ENCODE measurements at places on chromosomes 7 and 10.
A peak's percentile ranks its signal among the peaks of the same experiment; 100 is the strongest.

DNA sequence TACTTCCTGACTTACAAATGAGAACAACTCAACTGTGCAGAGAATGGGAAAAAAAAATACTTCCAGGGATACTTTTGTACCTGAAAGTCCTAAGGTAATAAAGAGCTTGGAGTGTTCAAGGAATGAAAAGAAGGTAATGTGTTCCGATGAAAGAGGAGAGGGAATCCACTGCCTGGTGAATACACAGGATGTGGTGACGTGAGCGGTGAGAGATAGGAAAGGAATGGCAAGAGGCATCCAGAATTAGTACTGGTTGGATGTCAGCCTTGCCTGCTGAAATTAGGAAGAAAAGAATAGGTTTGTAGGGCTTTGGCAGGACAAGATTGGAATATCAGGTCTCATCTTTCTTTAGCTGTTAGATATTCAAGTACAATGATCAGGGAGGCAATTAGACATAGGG, 347.7 kb downstream of the POM121L12 start:
- no peak for DNase-seq

DNA sequence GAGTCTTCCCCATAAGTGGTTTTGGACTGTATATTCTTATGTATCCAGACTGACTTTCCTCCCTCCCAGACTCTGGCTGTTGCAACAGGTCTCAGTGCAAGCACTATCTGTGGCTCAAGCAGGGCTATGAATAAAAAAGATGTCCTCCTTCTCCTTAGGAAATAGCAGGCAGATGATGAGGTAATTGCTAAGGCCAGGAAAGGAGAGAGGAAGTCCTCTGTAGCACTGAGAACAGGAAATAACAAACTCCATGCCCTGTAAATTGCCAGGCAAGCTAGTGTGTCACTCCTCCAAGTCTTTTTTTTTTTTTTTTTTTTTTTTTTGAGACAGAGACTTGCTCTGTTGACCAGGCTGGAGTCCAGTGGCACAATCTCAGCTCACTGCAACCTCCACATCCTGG, 900.1 kb downstream of the TYW1 start:
- DNase-seq = no peak

DNA sequence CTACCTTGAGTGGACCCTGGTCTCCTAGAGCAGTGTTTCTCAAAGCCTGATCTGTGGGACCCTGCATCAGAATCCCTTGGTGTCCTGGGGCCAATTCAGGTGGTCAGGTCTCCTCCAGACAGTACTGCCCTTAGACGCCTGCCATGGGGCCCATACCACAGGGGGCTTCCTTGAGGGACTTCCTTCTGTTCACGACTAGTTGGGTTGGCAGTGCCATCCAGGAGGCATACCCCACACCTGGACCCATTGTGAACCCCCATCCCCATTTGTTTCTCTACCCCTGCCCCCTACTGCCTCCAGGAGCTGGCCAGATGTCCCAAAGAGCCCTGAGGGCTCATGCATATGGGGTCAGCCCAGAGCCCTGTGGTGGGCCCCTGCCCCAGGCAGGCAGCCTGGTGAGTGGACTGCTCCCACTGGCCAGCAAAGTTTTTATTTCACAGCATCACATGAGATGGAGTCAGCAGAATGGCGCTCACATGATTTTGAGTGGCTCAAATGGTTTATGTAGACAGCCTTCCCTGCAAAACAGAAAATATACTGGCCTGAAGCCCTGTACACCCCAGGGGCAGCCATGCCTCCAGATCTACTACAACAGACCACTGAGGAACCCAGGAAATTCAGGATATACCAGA, 259.9 kb upstream of the ZMIZ1 start:
- no peak for DNase-seq

DNA sequence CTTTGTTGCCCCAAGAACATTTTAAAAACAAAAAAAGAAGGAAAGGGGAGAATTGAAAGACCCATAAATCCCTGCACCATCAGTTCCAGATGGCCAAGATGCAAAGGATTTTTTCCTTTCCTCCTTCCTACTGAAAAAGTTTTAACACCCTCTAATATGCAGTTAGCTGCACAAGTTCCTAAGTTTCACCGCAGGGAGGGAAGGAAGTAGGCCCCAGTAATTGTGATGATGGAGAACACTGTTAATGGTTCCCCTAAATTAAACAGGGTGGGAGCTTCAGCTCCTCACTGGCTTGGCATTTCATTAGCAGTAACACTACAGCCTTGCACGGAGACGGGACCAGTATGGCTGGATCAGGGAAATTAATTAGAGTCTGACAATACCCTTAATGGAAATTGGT, 63.7 kb upstream of the PPIF start:
- no peak for DNase-seq

DNA sequence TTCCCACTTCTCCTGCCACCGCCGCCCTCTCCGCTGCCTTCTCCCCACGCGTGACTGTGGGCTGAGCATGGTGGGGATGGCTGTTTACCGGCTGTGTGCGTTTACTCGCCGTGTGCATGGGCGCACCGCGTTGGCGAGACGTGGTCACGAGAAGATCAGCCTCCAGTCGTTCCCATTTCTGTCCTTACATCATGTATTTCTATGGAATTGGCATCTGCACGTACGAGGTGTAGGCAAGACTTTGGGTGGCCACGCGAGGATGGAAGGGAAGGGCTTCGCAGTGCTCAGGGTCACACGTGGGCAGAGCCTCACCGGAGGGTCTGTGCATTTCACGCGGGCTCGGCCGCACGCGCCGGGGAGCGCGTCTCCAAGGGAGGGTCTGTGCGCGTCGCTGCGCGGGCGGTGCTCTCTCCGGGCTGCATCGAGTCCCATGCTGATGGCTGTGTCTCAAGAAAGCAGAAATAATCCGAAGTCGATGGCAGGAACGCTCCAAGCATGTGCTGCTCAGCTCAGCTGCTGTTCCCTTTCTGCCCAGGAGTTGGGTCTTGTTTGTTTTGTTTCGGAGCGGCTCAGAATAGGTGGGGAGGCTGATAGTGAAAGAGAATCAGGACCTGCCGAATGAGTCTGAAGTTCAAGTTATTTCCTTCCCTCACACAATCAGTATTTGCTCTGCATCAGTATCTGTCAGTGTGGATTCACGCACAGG, 973 bp downstream of the CAMK1D start:
- peak; percentile 50 for DNase-seq

GRCh38 chr10:106635947-106636346, 528.6 kb downstream of the SORCS1 start:
- DNase-seq = peak; percentile 68

- no peak for DNase-seq
These were observed 160.1 kb downstream of the CCDC3 start for GRCh38 chr10:12841426-12841825.

DNA sequence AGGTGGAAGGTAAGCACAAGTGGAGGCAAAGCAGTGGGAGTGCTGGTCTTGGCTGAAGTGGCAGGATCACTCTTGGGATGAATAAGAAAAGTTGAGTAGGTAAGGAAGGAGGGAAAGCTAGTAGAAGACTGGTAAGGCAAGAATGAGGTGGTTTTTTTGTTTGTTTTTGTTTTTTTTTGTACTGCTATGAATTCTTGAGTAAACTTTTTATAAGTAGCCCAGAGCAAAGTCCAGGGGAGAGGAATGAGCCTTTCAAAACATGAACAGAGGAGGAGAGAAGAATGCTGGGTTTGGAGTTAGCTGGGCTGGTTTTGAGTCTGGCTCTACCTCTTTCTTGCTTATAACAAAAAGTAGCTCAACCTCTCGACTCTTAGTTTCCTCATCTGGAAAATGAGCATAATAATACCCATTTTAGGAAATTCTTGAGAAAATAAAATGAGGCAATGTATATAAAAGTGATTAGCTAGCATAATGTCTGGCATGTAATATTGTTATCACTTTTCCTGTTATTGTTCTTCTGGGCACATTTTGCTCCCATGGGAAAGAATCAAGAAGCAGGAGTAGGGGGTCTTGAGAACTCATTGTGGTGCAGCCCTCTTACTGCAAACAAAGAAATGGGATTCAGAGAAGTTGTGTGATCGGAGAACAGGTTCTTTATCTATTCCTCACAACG, 24.1 kb upstream of the LRRC17 start:
- DNase-seq = no peak

GRCh38 chr7:17305387-17306171, 7.1 kb downstream of the AHR start:
- no peak for DNase-seq

- DNase-seq = no peak
These were observed 34.8 kb upstream of the GPR37 start for GRCh38 chr7:124800386-124800785.

GRCh38 chr10:131109726-131110125, 201.8 kb downstream of the TCERG1L start:
- DNase-seq = no peak

GRCh38 chr10:96856317-96856716, 24.2 kb downstream of the LCOR start:
- DNase-seq = no peak

- no peak for DNase-seq
These were observed 53.0 kb upstream of the NFKB2 start for GRCh38 chr10:102342458-102342857.

- DNase-seq = peak; percentile 13
These were observed 718 bp upstream of the BPGM start for GRCh38 chr7:134645935-134646334.

GRCh38 chr7:8274589-8274988, 12.6 kb upstream of the ICA1 start:
- no peak for DNase-seq

DNA sequence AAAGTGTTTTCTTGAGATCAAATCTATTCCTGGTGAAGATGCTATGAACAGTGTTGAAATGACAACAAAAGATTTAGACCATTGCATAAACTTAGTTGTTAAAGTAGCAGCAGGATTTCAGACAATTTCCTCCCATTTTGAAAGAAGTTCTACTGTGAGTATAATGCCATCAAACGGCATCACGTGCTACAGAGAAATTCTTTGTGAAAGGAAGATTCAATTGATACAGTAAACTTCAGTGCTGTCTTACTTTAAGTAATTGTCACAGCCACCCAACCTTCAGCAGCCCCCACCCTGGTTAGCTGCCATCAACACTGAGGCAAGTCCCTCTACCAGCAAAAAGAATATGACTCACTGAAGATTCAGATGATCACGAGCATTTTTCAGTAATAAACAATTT, 115.2 kb downstream of the TES start:
- DNase-seq = no peak

DNA sequence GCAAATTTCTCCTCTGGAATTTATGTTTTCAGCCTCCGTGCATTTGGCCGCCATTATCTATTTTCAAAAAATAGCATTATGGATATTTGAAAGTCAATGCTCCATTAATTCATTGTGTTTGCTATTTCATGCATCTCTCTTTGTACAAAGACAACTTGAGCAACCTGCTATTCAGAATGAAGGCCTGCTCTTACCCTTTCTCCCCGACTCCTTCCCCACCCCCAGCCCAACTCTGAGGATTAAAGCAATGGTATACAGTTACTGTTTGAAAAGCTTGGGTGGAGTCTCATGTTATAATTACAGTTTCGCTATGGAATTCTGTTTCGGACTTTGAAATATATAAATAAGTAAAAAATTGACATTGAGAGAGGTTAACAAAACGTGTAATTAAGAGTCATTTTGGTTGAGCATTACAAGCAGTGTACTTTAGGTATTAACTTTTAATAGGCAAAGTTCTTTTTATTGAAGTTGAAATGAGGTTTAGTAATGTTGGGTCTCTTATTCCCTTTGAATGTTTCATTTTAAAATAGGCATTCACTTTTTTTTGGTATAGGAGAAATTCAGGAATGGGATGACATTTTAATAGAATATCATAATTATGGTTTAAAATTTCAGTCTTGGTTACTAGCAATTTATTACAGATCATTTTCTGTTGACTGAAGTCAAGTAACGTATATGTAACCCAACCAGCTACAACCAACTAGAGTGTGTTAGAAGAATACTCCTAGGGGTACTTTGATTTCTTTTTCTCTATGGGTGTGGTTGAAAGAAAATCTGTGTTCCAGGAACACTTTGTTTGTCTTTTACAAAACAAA, 93.1 kb downstream of the ARID5B start:
- no peak for DNase-seq

DNA sequence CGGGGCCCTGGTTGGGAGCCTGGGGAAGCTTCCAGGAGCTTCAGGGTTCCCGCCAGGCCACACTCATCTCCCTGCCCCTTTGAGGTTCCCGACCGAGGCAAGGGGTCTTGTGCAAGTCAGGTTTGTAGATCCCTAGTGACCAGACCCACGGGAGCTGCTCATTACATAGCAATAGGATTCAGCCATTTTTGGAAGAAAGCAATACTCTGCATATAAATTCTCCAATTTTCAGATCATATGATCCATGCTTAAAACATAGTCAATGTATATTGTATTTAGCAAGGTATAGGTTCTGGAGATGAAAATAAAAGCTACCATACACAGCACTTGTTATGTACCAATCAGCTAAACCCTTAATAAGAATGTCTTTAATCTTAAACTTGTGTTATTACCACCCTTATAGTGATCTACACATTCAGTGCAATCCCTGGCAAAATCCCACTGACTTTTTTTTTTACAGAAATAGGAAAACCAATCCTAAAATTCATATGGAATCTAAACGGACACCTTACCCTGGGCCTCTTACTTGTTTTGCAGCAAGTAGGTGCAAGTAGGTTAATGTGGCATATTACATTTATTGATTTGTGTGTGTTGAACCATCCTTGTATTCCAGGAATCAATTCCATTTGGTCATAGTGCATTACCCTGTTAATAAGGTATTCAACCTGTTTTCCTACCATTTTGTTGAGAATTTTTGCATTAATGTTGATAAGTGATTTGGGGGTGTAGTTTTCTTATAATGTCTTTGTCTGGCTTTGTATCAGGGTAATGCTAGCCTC, 13.8 kb upstream of the FKBP9 start:
- DNase-seq = no peak

GRCh38 chr7:36048141-36048901, 104.7 kb upstream of the EEPD1 start:
- no peak for DNase-seq

- no peak for DNase-seq
These were observed 120.7 kb downstream of the PIP4K2A start for GRCh38 chr10:22593636-22594198.

- no peak for DNase-seq
These were observed 28.8 kb upstream of the KLHL7 start for GRCh38 chr7:23076772-23077171.

DNA sequence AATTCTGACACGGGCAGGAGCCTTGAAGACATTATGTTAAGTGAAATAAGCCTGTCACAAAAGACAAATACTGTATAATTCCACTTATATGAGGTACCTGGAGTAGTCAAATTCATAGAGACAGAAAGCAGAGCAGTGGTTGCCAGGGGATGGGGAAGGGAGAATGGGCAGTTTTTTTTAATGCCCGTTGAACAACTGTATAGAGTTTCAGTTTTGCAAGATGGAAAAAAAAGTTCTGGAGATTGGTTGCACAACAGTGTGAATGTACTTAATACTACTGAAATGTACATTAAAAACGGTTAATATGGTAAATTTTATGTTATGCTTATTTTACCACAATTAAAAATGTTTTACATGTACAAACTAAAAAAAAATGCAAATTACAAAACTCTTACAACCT, 63.6 kb upstream of the EFCAB10 start:
- no peak for DNase-seq

GRCh38 chr7:39248041-39248691, 270.5 kb downstream of the POU6F2 start:
- no peak for DNase-seq

DNA sequence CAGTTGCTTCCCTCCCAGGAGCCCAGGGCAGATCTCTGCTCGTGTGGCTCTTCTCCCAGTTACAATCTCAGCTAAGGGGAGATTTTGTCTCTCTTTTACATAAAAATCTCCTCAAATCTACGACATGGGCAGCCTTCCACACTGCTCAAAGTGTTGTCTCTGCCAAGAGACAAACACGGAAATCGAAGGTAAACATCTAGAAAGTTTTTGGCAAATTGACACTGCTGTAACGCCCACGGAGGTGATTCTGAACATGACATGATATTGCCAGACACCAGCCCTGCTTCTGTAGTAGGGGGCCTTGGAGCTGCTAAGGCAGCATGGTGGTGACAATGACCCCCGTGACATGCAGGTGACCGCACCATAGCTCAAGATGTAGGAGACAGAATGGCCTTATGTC, 128.3 kb downstream of the CCDC3 start:
- DNase-seq = no peak

Data from thyroid gland (tissue), 4 donors.